ENCODE measurements at places on chromosomes 12 and 14. TPM values are rescaled to one million over a fixed set of nuclear protein-coding genes. Genes with fewer than 3 reads are reported as not detected.

CNTN1 gene
- polyA plus RNA-seq = 13.3 TPM

WIF1 gene
- polyA plus RNA-seq = not detected

ESRRB gene
- polyA plus RNA-seq = not detected

RBM19 gene
- polyA plus RNA-seq = 5.6 TPM
